ENCODE measurements at places on chromosomes 12 and 14. TPM values are rescaled to one million over a fixed set of nuclear protein-coding genes. Genes with fewer than 3 reads are reported as not detected.

SERPINA3 gene
- not detected for total RNA-seq

WNT1 gene
- 1.8 TPM for total RNA-seq

CELA1 gene
- total RNA-seq: 1.2 TPM

KRT2 gene
- 1.7 TPM for total RNA-seq

DNA sequence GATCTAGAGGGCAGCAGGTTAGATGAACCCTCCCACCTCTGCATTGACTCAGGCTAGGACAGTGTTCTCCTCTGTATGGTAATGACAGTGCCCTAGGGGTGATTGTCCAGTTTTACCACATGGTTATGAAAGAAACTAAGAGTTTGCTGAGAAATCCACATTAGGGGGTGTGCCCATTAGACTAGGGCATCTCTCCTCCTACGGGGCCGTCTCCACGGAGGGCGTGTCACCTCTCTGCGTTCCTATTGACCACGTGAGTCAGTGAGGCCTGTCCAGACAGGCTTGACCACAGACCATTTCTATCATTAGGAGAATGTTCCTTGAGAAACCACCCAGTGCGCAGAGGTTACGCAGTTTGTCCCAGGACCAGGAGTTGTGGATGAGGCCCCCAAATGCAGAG, 8.3 kb downstream of the MVK start:
- DNase-seq: no peak

- peak; percentile 40 for DNase-seq
These were observed 34.8 kb downstream of the HIGD1C start for GRCh38 chr12:50986966-50987737.

GRCh38 chr14:76227450-76228050, 75.8 kb downstream of the GPATCH2L start:
- no peak for DNase-seq

GRCh38 chr12:109740694-109741245, 27.1 kb downstream of the FAM222A start:
- no peak for DNase-seq

DNA sequence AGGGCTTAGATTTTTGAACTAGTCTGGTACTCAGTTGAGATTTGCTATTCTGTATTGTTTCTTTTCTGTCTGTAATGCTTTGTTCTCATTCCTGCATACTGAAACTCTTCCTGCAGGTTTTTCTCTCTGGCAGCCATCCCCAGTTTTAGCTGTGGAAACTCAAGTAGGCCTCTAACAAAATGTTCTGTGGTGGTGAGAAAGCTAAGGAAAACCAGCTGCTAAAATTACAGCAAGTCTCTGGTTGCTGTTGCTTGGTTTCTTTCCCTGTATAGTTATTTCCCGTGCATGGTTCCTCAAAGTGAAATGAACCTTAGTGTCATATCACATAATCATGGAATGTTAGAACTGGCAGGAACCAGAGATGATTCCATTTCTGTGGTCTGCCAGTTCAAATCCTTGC, 442.5 kb downstream of the NRXN3 start:
- no peak for DNase-seq

DNA sequence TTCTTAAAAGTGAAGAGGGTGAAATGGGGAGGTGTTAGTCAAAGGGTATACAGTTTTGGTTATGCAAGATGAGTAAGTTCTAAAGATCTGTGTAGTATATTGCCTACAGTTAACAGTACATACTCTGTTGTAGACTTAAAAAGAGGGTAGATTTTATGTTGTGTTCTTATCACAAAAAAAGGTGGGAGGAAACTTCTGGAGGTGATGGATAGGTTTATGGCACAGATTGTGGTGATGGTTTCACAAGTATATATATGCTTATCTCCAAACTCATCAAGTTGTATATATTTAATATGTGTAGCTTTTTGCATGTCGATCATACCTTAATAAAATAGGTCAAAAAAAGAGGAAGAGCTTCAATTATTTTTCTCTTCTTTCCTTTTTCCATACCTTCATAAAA, 64.0 kb downstream of the PDE3A start:
- DNase-seq: no peak

DNA sequence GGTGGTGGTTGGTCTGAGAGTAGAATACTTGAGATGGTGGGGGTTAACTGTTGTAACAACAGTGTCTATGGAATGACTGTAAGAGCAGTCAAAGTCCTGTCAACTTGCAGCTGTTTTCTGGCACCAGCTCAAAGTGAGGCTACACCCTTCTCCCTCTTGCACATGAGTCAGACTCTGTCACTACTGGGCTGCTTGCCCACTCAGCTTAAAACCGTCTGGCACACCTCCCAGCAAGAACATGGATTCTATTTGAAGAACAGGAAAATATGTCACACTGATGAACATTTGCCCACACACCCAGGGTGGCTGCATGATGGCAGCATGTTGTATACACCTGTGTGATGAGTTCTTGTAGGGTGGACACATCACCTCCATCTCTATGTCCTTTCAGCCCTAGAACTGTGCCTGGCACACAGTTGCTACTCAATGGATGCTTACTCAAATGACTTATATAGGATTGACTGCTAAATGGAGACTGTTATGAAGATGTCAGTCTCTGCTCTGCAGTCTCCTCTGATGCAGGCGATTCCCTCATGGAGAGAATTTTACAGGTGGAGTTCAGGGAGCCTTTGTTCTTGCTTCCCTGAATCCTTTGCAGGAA, 19.3 kb upstream of the SERPINA6 start:
- DNase-seq: no peak

DNA sequence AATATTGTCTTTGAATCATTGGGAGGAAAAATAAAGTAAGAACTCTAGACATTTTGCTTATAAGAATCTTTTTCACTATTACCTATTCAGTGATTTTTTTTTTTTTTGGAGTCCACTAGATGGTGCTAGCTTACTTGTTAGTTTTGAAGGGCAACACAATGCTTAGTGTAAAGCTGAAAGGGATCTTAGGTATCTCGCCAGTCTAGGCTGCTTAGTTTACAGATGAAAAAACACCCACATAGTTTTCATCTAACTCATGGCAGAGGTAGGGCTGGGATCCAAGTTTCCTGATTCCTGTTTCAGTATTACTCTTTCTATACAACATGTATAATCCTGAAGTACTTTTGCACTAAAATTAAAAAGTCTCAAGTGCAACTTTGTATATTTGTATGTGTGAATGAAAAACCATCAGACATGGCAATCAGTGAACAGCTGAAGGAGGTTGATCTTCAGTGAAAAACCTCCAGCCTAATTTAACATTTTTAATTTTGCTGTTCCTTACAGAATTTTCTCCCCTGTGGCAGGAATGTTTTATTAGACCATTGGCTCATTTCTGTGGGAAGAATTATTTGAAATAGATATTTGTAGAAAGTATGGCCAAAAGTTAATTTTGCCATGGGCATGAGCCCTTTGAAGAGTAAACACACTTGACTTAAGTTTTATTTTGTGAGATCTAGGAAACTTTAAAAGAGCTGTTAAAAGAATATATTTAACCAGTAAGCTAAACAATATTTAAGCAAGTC, 40.7 kb downstream of the LRRIQ1 start:
- no peak for DNase-seq

DNA sequence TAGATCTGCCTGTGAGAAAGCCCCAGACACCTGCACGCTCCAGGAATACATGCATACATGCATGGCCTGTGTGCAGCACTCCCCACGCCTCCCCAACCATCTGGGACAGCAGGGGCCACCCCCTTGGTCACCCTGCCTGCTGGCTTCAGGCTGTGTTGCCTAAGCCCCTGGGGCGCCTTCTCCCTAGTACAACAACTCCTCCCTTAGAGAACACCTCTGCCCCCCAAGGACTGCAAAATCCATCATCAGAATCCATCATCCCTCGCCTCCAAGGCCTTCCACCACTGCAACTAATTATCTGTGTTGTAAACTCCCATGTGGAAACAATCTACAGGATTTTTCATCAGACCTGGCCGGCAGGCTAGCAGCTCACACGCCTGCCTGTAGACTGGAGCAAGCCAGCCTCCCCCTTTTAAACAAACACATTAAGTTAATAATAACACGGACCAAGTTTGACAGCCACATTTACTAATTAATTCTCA, 36.8 kb downstream of the ZFP36L1 start:
- no peak for DNase-seq

GRCh38 chr12:21774358-21775132, at the start of gene KCNJ8:
Gene KCNJ8 (minus strand): TSS chr12:21774706. CDS start chr12:21773616, 1,090 bp downstream.
- no peak for DNase-seq

All from CD4-positive, alpha-beta T cell (primary cell).